ENCODE measurements at places on chromosomes 13 and 19.

DNA sequence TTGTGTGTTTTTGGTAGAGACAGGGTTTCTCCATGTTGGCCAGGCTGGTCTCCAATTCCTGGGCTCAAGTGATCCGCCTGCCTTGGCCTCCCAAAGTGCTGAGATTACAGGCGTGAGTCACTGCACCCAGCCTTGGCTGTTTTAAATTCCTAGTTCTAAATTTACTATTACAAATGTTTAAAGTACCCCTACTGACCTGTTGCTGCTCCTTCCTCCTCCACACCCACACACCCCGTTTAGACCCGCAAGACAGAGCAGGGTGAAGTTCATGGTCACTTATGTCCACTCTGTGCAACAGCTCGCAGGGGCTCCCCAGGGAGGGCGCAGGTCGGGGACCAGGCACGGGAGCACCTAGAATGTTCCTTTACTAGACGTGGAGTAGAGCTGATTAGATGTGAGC is 28.7 kb downstream of the TMEM161A start:
- no peak for DNase-seq

DNA sequence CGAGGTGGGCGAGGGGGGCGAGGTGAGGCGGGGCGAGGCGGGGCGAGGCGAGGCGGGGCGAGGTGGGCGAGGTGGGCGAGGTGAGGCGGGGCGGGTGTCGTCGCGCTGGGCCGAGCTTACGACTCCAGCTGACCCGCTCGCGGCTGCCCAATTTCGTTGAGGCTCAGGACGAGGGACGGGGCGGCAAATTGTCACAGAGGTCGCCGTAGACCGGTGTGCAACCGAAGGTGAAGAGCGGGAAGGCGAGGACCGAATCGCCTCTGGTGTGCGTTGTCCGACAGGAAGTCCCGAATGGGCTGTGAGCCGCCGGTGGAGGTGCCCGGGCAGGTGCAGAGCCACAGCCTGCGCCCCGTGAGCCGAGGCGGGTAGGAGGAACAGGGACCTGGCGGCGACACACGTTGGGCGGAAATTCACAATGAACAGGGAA is at the start of gene LACC1:
LACC1 (plus strand) TSS at position 150 of the 427 bp plus-strand sequence. CDS start 1,082 bp downstream, outside the sequence.
- DNase-seq, result peak; percentile 33

DNA sequence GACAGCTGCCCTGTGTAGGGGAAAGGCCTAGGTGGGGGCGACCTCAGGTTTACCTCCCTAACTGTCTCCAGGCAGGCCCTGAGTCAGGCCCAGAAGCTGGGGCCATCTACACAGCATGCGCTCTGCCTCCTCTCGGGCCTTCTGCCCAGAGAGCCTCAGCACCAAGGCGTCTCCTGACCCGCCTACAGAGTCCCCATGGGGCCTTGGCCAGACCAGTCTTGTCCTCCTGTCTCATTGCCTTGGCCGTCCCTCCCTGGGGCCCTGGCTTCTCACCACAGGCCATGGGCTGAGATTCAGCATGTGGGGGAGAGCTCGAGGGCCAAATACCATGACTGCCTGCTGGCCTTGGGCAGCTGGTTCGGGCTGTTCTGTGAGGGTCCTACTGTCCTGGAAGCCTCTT is 59.0 kb downstream of the SMARCA4 start:
- no peak for DNase-seq

- no peak for DNase-seq
These were observed 103.6 kb upstream of the MYO16 start for GRCh38 chr13:108525827-108526226.

- DNase-seq, result no peak
These were observed 1268.4 kb upstream of the SPRY2 start for GRCh38 chr13:81609335-81609734.

All from CD4-positive, alpha-beta T cell treated with Interleukin-15 for 4 hours (primary cell).